ENCODE measurements at places on chromosomes 3 and 15.

- DNase-seq: no peak
These were observed 12.3 kb upstream of the PCSK6 start for GRCh38 chr15:101501703-101502373.

GRCh38 chr3:50078622-50079021, 10.1 kb upstream of the RBM5 start:
- no peak for DNase-seq

GRCh38 chr15:70160267-70160666, 62.5 kb upstream of the TLE3 start:
- DNase-seq: no peak

DNA sequence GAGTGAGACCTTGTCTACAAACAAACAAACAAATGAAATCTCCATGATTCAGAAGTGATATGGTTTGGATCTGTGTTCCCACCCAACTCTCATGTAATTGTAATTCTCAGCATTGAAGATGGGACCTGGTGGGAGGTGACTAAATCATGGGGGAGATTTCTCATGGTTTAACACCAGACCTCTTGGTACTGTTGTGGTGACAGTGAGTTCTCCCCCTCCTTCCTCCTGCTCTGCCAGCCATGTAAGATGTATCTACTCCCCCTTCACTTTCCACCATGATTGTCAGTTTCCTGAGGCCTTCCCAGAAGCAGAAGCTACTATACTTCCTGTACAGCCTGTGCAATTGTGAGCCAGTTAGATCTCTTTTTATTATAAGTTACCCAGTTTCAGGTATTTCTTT, 438.4 kb upstream of the THBS1 start:
- no peak for DNase-seq

GRCh38 chr3:180802837-180803236, 109.6 kb upstream of the FXR1 start:
- DNase-seq: no peak

DNA sequence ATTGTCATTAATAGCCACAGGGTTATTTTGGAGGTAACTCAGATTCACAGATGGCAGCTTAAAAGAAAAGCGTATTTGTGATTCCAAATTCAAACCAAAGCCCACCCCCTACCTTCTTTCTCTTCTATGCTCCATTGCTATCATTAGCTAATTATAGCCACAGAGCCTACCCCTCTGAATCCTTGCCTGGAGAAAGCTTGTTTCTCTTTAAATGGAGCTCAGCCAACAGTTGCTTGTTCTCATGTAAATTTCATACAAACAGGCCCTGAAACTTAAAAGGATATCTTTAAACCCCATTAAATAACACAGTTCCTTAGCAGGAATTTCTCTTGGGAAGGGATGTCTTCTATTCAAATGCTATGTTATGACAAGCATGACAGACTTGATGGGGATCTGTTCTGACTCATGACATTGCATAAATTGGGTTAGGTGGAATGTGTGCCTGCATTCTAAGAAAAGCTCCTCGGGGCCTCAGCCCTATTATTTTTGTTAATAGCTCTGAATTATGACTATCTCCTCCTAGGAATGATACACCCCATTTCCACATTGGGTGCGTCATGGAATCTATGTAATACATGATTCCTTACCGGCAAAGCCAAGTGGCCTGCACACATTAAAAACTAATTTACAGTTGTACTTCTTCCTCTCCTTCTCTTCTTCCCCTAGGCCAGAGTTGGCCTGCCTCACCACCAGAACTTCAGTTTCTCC, 265.8 kb downstream of the TAFA4 start:
- no peak for DNase-seq

GRCh38 chr3:11384074-11384473, 111.9 kb downstream of the ATG7 start:
- DNase-seq: no peak

- DNase-seq: no peak
These were observed 929 bp upstream of the MTMR10 start for GRCh38 chr15:30992249-30992864.

DNA sequence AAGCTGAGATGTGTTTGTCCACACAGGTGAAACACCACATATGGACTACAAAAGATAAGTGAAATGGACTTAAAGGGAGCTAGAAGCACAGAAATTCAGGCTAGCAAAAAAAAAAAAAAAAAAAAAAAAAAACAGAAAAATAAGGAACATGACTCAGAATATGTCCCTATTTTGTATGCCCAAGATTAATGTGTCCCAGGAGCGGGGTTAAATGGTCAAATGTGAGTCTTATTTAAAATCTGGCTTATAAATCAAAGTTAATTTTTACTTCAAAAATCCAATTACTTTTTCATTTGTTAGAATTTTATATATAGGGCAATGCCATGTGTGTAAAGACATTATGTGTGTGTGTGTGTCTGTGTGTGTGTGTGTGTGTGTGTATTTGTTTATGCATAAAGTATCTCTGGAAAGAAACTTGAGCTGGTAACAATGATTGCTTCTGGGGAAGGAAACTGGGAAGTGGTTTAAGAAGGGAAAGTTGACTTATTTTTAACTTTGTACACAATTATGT, 986.5 kb downstream of the ROBO2 start:
- DNase-seq: no peak

GRCh38 chr3:38653685-38654537, 4.4 kb upstream of the SCN5A start:
- no peak for DNase-seq

DNA sequence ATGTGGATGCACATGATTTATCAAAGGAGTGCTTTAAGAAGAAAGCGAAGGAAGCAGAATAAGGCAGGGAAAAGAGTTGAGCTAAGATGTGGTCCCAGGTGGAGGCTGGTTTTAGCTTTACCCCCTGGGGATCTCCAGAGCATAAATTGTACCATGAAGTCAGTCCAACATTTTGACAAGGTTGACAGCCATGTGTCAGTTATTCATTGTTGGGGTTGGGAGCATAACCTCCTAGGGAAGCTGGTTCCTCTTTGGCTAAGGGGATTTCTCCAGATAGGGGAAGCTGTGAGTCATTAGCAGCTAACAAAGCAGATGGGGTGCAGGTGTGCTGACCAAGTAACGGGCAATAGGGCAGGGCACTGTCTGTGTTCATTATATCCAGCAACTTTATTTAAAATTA, 123.7 kb upstream of the IGSF10 start:
- DNase-seq: no peak

- DNase-seq: no peak
These were observed 141.7 kb upstream of the MBNL1 start for GRCh38 chr3:152127058-152127457.

DNA sequence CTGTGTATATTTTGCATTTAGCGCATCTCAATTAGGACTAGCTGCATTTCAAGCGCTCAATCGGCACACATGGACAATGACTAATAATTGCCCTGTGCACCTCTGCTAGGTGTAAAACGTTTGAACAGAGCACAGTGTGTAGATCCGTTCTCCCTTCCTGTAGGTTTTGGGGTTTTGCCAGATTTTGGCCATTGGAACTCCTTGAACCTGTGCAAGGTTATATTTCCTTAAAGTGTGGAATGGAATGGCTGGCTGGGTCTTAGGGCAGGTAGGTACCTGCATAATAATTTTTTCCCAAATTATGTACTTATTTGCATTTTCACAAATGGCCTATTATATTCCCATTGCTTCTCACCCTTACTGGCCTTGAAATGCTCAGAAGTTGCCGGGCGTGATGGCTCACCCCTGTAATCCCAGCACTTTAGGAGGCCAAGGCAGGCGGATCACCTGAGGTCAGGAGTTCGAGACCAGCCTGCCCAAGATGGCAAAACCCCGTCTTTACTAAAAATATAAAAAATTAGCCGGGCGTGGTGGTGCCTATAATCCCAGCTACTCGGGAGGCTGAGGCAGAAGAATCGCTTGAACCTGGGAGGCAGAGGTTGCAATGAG, 777 bp downstream of the RNU5B-1 start:
- no peak for DNase-seq

- DNase-seq: no peak
These were observed 29.6 kb downstream of the CPOX start for GRCh38 chr3:98563661-98564281.

DNA sequence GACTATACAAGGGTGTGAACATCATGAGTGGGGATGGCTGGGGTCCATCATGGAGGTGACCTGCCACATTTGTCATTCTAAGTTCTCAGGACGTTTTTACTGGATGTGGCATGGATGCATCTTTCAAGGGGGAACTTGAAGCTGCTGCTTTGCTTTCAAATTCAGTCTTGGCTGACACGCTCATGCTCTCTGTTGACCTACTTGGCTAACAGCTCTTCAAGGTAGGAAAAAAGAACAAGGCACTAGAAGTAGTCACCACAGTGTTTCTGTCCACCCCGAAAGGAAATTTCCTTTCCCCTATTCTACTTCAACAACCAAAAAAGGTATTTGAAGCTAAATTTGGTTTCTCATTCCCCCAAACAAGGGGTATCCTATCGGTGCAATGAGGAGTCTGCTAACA, 15.0 kb downstream of the STIMATE start:
- no peak for DNase-seq

DNA sequence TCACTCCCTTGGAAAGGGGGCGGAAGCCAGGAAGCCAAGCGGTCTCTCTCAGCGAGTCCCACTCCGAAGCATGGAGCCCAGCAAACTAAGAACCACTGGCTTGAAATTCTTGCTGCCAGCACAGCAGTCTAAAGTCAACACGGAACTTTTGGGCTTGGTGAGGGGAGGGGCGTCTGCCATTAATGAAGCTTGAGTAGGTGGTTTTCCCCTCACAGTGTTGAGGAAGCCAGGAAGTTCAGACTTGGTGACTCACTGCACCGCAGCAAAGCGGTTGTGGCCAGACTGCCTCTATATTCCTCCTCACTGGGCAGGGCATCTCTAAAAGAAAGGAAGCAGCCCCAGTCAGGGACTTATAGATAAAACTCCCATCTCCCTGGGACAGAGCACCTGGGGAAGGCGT, 665.4 kb upstream of the CBLB start:
- peak; percentile 22 for DNase-seq

- no peak for DNase-seq
These were observed 16.8 kb downstream of the BCL2L10 start for GRCh38 chr15:52095597-52096262.

- no peak for DNase-seq
These were observed 608.3 kb downstream of the NTRK3 start for GRCh38 chr15:87648278-87648677.

- no peak for DNase-seq
These were observed 1054.2 kb downstream of the NAALADL2 start for GRCh38 chr3:175913286-175913685.

DNA sequence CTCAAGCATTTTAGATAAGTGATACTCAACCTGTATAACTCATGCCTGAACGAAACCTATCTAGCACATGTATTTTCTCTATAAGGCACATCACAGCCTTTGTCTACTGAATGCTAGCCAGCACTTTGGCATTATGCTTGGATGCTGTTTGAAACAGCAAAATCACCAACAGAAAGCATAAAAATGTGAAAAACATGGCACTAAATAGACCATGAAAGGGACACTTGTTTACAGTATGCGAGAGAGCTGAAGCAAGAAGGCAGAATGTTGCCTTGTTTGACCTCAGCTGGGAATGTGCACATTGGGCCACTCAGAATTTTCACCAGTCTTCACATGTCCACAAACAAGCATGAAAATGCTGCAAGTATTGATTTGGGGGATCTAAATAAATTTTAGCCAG, 59.5 kb downstream of the MINDY2 start:
- no peak for DNase-seq

DNA sequence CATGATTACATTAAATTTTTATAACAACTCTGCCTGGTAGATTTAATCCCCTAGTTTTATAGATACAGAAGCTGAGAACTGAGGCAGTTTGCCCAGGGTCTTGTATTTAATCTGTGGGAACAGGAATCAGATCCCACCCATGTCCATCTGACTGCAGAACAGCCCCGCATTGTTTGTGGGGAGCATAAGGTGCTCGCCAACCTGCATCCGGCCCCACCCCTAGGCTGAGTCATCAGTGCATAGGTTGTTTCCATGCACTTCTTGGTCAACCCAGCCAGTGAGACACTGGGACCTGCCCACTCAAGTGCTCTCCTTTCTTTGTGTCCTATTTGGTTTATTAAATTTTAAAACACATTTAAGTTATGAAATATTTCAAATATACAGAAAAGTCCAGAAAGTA, 266.2 kb downstream of the OPA1 start:
- DNase-seq: no peak

GRCh38 chr3:112357930-112358780, 25.2 kb downstream of the CD200 start:
- DNase-seq: peak; percentile 6

DNA sequence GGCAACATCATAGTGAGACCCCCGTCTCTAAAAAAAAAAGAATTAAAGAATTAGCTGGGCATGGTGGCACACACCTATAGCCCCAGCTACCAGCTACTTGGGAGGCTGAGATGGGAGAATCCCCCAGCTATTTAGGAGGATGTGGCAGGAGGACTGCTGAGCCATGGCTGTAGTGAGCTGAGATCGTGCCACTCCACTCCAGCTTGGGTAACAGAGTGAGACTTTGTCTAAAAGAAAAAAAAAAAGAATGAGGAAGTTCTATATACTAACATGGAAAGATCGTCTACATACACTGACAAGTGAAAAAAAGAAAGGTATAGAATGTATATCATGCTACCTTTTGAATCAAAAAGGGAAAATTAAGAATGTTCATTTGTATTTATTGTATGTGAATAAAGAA, 83.9 kb upstream of the CDAN1 start:
- DNase-seq: no peak

DNA sequence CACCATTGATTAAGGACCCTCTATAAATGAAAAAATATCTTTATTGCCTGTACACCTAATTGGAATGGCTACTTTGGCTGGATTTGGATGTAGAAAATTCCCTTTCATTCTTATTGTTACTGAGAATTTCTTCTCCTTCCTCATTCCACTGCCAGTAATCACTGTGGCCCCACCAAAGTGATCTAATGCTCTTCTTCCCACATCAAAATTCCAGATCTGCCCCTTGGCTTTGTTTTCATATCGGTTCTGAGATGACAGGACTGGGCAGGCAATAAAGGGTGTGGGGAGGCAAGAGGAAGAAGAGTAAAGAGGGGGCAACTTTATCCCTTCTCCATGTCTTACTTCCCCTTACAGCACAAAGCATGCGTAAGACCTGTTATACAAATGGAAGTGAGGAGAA, 2.1 kb downstream of the ANKUB1 start:
- DNase-seq: no peak

- DNase-seq: no peak
These were observed 263.5 kb upstream of the CFAP20DC start for GRCh38 chr3:59313365-59313764.

- DNase-seq: no peak
These were observed 10.7 kb downstream of the SNAPC5 start for GRCh38 chr15:66486887-66487286.

- DNase-seq: no peak
These were observed 19.6 kb upstream of the CHMP2B start for GRCh38 chr3:87207460-87207859.

DNA sequence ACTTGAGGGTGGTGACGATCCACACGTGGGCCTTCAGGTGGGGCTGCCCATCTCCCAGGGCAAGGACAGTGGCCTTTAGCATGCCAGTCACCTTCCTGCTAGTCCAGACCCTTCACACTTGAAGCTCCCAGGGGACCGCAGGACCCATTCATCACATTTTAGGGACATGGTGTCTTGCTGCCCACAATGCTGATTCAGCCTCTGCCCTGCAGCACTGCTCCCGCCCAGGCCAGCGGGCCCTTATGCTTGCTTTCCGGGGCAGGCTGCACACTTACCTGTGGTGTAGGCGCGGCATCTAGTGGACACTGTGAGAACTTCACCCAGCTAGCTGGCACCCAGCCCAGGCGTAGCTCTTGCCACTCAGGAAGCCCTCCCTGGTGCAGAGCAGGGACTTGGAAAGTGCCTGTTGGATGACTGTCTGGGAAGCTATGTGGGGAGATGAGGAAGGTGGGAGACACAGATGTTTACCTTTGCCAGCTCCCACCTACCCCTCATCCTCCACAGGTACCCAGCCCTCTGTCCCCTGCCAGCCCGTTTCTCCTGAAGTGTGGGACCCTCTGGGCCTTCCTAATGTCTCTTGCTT, 26.3 kb upstream of the NR2C2 start:
- DNase-seq: peak; percentile 65

Measured in activated T-helper 1 cell treated with Interleukin-2 at 50 U/mL for 16 hours (primary cell).